ENCODE measurements at places on chromosomes 7 and 10.

DNA sequence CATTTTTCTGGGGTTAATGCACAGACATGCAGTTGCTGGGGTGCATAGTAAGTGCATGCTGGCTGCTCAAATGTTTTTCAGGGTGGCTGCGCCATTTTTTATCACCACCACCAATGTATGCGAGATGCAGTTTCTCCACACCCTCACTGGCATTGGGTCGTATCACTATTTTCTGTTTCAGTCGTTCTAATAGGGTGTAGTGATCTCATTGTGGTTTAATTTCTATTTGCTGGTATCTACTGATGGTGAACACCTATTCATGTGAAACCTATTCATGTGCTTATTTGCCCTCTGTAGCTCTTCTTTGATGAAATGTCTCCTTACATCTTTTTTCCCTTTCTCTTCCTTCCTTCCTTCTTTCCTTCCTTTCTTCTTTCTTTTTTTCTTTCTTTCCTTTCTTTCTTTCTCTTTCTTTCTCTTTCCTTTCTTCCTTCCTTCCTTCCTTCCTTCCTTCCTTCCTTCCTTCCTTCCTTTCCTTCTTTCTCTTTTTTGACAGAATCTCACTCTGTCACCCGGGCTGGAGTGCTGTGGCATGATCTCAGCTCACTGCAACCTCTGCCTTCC, 84.3 kb downstream of the ELFN1 start:
- DNase-seq: no peak

DNA sequence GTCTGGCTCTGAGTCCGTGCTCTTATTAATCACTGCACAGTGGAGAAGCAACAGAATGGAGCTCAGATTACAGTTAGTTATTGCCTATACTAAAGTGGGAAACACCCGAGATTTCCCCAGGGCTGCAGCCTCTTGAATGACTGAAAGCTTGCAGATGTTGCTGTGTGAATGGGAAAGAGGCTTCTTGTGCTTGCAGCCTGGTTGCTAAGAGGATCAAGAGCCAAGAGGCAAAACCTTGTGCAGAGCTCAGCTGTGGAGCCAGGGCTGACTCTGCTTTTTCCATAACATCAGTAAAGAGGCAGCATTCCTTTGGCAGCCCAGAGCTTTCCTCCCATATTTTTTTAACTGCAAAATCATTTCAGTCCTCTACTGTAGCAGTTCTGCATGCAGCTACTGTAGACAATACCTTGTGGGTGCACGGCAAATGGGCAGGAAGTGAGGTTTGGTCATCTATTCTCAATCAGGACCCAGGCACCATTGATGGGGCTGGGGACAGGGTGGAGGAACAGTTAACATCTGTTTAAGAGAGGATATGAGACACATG, 86.5 kb downstream of the RALA start:
- DNase-seq: no peak

DNA sequence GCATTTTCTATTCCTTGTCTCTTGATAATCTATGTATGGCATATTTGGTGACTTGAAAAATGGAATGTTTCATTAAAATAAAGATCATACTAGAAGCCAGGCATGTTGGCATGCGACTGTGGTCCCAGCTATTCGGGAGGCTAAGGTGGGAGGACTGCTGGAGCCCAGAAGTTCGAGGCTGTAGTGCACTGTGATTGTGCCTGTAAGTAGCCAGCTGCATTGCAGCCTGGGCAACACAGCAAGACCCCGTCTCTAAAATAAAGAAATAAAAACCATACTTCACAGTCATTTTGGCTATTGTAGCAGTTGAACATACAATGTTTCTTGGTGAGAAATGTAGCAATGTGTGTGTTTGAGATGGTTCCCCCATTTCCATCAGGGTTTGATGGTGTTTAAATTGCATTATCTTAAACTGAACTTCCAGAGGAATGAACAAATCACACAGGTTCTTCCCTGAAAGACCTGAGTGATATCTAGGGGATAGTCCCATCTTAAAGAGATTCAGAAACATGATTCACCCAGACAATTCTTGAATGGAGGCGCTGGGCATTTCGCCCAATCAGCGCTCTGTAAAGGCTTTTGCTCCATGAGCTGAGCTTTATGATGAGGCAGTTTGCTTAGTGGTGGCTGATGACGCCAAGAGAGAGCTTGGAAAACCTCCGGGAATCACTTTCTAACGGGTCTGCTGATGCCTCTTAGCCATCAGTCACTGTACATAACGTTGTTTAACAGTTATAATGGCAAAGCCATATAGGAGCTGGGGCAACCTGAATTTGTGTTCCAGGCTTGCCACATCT, 19.4 kb upstream of the BTBD16 start:
- no peak for DNase-seq

GRCh38 chr10:53209944-53210611, 437.5 kb upstream of the MBL2 start:
- DNase-seq: no peak

DNA sequence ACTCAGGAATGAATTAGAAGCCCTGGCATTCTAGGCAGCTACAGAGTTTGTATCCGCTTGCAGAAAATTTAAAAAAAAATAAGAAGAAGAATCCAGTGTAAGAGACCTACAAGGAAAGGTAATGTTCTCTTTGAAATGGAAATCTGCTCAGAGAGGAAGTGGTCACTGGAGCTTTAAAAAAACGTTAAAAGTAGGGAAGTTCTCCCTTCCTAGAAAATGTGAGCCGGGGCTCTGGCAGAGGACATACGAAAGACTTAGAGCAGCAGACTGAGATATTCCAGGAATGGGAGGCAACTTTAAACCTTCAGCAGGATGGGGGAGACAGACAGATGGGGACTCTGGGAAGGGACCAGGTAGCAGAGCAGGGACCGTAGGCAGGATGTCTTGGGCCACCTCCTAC, 149.4 kb upstream of the NPS start:
- DNase-seq: no peak

DNA sequence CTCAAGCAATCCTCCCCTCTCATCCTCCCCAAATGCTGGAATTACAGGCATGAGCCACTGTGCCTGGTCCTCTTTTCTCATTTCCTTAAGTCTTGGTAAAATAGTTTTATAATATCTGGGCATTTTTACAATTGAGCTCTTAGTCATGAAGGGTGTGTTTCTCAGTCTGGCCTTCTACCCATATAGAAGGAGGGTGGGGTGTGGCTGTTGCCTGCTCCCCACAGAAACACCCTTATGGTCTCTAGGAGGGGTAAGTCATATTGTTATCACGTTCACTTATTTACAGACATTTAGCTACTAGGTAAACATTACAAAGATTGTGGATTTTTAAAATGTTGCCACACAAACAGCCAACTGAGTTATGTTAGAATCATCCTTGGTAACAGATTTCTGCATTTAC, 6.7 kb upstream of the OTUD1 start:
- no peak for DNase-seq

- no peak for DNase-seq
Measured at GRCh38 chr10:3148994-3149393, 23.6 kb downstream of the PITRM1 start.

GRCh38 chr7:23893942-23894891, 184.2 kb downstream of the STK31 start:
- no peak for DNase-seq

GRCh38 chr10:84204122-84204521, 9.8 kb downstream of the CDHR1 start:
- no peak for DNase-seq

- DNase-seq: no peak
Measured at GRCh38 chr7:71372991-71373390, 241.0 kb downstream of the GALNT17 start.

- DNase-seq: no peak
Measured at GRCh38 chr7:84469034-84469433, 274.4 kb upstream of the SEMA3A start.

- DNase-seq: no peak
Measured at GRCh38 chr10:101140950-101141615, 10.0 kb downstream of the TLX1 start.

DNA sequence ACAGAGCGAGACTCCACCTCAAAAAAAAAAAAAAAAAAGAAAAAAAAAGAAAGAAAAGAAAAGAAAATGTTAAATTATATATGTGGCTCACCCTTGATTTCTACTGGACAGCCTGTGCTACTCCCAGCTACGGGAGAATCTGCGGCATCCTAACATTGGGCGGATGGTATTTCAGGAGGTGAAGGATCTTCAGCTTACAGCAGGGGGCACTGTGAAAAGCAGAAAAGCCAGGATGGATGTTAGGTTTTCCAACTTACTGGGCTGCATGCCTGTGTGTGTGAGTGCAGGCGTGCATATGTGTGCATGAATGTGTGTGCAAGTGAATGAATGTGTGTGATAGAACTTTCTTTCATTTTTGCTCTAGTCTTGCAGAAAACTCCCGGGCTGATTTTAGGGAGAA, 1066.5 kb downstream of the TYW1 start:
- DNase-seq: no peak

GRCh38 chr10:130339091-130339490, 202.9 kb downstream of the GLRX3 start:
- no peak for DNase-seq

DNA sequence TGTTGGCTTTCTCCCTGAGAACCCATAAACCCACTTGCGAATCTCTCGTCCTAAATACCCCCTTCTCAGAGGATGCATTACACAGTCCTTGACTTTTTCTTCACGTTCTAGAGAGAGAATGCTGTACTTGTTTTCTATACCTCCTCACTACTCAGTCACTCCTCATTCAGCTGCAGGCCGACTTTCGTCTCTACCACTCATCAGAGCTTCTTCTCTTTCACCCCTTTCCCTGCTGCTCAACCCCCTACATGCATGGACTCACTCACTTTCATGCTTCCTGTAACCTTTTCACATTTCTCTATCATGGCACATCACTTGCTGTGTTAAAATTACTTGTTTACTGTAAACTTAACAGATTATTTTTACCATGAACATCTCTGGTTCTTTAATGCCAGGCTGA, 19.8 kb downstream of the MDFIC start:
- DNase-seq: no peak

DNA sequence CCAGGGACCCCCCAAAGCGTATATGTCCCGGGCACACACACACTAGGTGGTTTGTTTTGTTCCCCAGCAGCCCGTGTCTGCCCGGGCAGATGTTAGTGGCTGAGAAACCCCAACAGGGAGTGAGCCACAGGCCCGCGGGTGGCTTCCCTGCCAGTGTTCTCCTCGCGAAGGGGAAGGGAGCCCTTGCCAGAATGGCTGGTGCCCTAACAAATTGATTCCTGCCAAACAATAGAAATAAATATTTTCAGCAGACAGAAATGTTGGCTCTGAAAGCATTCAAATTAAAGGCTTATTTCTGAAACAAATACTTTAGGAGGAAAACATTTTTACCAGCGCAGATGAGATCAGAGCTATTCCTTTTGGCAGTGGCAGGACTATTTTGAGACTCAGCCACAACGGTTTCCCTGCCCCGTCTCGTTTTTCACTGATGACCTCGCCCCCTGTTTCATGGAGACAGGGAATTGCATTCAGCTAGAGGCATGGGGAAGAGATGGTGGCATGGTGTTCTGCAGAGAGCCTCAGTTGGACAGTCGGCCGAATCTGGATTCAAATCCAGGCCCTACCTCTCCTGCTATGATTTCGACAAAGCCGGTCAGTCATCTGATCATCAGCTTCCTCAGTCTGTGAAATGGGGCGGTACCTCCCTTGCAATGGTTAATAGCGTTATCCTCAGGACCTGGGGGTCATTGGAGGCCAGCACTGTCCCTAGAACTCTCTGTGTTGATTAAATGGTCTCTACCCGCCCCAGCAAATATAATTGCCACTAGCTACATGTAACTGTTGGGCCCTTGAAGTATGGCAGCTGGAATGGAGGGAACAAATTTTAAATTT, 84.5 kb downstream of the CUX1 start:
- no peak for DNase-seq

DNA sequence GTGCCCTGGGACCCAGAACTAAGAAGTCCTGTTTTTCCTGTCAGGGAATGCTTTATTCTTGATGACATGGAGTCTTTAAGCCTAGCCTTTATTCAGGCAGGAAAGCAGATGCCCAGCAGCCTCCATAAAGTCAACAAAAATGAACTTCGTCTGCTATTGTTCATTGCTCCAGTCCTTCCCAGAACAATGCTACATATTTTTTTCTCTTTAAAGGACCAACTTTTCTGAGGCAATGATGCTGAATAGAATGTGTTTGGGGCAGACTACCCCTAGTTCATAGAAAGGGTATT, 47.6 kb upstream of the PDCD4 start:
- no peak for DNase-seq

GRCh38 chr10:37236093-37236492, 110.7 kb downstream of the ANKRD30A start:
- no peak for DNase-seq

DNA sequence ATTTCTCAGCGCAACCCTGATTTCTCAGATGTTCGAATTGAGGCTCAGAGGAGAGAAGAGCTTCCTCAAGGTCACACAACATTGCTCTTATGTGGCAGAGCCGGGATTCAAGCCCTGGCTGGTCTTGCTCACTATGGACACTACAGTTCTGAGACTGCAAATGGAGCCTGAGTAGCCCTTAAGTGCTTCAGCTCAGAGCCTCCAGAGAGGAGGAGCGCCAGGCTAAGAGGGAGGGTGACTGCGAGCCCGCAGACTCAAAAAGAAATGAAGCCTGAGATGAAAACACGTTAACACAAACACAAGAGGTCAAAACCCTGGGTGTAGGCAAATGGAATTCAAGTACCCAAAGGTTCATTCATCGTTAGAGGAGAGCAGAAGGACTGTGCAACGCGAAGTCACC, 13.9 kb downstream of the ARHGAP22 start:
- DNase-seq: no peak

- DNase-seq: no peak
Measured at GRCh38 chr10:119406601-119407253, 135.8 kb downstream of the RGS10 start.

- no peak for DNase-seq
Measured at GRCh38 chr10:61071580-61071979, 127.6 kb upstream of the RHOBTB1 start.

- DNase-seq: no peak
Measured at GRCh38 chr7:140876519-140877248, 48.0 kb downstream of the BRAF start.

GRCh38 chr10:3935933-3936359, 150.9 kb upstream of the KLF6 start:
- no peak for DNase-seq

GRCh38 chr10:73340121-73340520, 18.5 kb downstream of the CFAP70 start:
- DNase-seq: no peak

DNA sequence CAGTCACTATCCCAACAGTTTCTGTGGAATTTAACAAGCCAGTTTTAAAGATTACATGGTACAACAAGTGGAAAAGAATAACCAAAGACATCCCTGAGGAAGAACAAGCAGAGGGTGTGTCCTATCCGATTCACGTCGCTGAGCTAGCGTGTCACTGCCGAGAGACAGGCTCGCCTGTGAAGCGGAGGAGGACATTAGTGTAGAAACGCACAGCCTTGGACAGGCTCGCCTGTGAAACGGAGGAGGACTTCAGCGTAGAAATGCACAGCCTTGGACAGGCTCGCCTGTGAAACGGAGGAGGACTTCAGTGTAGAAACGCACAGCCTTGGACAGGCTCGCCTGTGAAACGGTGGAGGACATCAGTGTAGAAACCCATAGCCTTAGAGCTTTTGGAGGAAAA, 52.7 kb upstream of the INPP5A start:
- DNase-seq: no peak

- no peak for DNase-seq
Measured at GRCh38 chr10:33832124-33832787, 497.8 kb upstream of the NRP1 start.
